ENCODE measurements at places on chromosomes 2 and 18.

DNA sequence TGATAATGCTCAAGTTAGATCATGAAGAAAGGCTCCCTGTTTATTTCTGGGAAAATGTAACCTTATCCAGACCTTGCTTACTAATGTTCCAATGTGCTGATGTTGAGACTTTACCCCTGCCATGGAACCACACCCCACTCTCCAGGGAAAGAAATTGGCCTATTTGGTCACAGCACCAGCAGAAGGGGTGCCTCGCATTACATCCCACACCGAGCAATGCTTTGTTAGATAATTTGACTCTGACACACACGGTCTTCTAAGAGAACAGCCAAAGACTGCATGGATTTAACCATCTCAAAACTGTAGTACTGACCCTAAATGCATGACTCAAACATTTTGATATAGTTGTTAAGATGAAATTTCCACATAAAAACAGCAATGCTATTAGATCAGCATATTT is 152.1 kb upstream of the CCDC150 start:
- DNase-seq, result no peak

- no peak for DNase-seq
These were observed 318.6 kb upstream of the NT5C1B start for GRCh38 chr2:18907937-18908336.

DNA sequence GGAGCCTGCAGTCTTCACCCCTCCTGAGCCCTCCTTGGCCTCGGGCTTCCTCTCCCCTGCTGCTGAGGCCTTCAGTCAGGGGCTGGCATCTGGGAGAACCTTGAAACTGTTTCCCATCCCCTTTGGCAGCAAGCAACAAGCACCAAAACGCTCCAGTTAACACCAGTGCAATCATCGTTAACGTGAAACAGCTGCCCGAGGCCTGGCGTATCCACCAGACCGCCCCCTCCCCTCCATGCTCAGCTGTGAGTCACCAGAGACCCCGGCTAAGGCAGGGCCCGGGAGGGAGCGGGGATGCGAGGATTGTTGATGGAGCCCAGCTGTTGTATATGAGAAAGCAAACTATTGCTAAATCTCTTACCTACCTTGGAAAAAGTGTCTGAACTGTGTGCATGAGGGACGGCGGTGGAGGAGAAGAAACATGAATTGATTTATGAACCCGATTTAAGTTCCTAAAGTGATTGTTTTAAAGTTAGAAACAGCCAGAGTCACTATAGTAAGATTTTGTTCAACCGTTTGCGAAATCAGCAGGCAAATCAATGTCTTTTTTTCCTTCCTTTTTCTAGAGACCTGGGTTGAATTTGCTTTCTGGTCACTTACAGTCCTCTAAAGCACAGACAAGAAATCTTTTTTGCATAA is 5.2 kb downstream of the ZFP36L2 start:
- peak; percentile 45 for DNase-seq

DNA sequence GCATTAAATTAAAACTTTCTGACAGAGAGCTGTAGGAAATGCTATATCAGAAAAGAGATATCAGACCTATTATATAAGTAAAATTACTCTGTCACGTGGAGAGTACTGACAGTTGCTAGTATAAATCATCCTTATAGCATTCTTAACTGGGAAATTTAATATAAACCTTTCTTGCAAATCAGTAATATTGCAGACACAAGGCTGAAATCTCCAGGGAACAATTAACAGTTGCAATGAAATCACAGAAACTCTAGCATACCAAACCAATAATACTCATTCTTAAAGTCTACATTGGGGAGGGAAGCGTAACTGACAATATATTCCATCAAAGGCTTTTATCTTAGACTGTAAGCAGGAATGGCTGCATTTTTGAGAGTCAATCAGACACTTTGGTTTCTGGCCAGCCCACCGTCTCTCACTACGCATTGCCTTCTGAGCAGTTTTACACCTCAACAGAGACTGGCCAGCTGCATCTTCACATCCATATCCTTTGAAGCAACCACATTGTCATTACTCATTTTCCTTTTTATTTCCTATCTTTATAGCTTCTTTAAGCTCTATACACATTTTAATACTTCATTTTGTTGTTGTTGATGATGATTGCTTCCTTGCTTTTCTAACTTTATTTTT is 536.0 kb upstream of the CDH2 start:
- DNase-seq, result no peak

GRCh38 chr2:238743243-238744065 is 104.4 kb upstream of the TWIST2 start:
- DNase-seq, result no peak

GRCh38 chr2:118055512-118056164 is 32.6 kb upstream of the INSIG2 start:
- DNase-seq, result no peak

DNA sequence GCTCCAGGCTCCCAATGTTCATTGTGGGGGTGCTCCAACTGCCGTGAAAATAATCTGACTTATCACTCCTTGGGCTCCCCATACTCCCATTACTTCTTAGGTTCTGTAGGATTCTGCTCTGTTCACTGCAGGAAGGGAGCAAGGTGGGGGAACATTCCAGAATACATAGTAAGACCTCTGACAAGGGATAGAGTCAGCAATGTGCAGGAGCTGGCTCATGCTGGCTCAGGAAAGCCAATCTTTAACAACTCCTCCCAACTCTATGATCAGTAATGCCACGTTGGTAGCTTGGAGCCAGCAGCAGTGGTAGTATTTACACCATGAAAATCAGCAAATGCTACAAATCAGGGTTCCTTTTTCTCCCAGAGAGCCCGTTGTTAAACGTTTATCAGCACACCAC is 44.4 kb downstream of the FECH start:
- DNase-seq, result no peak

GRCh38 chr2:147273628-147274027 is 571.2 kb upstream of the ACVR2A start:
- no peak for DNase-seq

- DNase-seq, result no peak
These were observed 36.2 kb downstream of the CHRNA1 start for GRCh38 chr2:174728096-174728495.

DNA sequence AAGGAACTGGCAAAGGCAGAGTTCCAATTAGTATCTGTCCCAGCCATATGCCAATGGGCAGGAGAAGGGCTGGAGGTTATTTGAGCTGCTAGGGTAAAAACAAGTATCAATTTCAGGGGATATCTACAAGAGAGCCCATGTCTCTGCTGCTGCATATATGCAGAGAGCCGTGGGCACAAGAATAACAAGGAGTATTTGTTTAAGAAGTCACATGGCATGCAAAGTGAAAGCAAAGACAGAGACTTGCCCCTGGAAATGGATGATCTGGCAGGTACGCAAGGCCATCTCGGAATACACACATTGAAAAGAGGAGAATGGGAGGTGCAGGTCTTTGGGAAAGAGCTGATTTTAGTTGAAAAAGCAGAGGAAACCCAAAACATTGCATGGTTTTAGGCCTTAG is 170.6 kb downstream of the EVA1A start:
- no peak for DNase-seq

- DNase-seq, result no peak
These were observed 127.7 kb upstream of the EPAS1 start for GRCh38 chr2:46169467-46169866.

- no peak for DNase-seq
These were observed 67.1 kb downstream of the PXDN start for GRCh38 chr2:1676913-1677820.

DNA sequence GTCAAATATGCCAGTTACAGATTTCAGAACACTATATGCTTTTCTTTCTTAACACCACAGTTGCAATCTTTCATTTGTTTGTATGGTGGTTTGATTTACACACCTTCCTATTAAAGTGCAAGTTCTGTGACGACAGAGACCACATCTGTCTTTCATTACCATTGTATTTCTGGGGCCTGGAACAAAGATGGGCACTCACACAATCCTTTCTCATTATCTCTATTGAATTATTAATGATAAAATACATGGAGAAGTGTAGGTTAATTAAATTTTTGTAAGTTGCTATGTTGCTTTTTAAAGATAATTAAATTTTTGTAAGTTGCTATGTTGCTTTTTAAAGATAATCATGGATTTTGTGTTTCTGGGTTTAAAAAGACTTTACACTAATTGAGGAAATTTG is 79.9 kb downstream of the KCTD18 start:
- no peak for DNase-seq

DNA sequence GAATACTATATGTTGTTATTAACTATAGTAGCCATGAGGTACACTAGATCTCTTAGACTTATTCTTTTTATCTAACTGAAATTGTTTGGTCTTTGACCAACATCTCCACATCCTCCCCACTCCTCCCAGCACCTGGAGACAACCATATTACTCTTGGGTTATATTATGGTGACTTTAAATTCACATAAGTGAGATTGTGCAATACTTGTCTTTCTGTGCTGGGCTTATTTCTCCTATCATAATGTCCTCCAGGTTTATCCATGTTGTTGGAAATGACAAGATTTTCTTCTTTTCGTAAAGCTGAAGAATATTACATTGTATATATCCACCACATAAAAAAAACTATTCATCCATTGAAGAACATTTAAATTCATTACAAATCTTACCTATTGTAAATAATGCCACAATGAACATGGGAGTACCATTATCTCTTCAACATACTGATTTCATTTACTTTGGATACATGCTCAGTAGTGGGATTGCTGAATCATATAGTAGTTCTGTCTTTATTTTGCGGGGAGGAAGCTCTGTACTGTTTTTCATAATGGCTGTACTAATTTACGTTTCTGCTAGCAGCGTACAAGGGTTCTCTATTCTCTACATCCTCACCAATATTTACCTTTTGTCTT is 159.2 kb upstream of the SCN7A start:
- DNase-seq, result no peak

DNA sequence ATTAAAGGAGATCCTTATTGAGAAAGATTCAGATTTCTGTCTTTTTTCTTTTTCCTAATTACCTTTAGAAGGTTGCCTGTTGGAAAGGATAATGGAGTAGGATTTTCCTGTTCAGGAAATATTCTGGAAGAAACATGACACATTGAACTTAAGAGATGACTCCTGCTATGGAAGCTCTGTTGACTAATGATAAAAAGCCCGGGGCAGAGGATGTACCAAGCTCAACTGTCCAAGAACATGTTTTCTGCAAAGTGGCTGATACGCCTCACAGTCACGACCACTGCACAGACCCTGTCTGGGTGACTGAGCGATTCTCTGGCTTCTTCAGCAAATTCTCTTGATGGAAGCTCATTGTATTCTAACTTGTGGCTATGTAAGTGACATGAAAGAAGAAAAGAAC is 86.2 kb upstream of the THOC1 start:
- no peak for DNase-seq

DNA sequence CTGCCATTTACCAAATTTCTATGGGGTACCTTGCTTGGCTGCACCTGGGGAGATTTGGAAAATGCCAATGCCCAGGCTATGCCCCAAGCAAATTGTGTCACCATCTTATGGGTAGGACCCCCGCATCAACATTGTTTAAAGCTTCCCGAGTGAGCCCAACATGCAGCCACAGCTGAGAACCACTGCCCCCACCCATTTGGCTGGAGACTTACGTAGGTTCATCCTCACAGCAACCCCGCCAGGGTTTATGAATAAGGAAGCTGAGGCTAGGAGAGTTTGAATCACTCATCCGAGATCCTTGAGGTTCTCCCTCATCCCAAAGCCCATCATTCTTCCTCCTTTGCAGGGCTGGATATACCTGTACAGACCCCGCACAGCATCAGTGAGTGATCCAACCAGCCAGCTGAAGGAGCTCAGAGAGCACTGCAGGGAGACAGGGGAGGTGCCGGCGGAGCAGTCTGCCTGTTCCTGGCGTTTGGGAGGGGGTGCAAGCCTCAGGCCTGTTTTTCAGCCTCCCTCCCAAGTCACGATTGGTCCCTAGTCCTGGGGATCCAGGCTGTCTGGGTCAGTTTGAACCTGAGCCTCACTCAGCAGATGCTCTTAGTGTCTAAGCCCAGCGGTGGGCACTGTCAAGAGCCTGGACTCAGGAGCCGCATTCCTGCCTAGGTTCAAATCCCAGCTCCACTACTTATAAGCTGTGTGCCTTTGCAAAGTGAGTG is 164.9 kb downstream of the SMAD7 start:
- DNase-seq, result no peak

DNA sequence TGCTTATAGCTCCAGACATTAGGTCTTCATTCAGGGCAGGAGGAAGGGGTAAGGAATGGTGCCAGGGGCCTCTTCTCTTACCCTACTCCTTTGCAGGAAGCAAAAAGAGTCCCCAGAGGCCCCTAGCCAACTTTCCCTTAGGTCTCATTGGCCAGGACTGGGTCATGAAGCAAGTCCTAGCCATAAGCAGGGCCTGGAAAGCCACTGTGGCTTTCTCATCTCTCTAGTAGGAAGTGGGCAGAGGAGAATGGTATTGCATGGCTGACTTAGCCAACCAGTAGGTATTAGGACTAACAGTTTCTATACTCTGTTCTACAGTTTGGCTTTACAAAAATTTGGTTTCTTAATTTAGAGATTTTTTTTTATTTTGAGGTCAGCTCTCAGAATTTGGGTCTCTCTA is 4.8 kb downstream of the FAM228A start:
- DNase-seq, result no peak

DNA sequence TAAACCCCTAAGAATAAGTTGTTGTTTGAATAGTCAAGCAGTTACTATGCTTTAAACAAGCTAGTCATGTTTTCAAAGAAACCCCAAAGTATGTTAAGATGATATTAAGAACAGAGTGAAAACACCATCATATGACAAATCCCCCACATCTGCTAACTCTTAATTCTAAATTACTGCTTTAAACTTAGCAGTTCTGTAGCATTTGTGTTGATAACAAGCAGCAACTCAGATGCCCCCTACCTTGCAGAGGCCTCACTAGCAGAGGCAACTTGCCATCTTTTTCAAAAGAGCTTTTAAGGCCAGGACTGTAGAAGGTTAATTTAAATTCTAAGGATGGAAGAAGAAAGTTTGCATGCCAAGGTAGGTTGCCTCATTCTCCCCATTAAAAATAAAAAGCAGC is 376.2 kb downstream of the SETBP1 start:
- DNase-seq, result no peak

DNA sequence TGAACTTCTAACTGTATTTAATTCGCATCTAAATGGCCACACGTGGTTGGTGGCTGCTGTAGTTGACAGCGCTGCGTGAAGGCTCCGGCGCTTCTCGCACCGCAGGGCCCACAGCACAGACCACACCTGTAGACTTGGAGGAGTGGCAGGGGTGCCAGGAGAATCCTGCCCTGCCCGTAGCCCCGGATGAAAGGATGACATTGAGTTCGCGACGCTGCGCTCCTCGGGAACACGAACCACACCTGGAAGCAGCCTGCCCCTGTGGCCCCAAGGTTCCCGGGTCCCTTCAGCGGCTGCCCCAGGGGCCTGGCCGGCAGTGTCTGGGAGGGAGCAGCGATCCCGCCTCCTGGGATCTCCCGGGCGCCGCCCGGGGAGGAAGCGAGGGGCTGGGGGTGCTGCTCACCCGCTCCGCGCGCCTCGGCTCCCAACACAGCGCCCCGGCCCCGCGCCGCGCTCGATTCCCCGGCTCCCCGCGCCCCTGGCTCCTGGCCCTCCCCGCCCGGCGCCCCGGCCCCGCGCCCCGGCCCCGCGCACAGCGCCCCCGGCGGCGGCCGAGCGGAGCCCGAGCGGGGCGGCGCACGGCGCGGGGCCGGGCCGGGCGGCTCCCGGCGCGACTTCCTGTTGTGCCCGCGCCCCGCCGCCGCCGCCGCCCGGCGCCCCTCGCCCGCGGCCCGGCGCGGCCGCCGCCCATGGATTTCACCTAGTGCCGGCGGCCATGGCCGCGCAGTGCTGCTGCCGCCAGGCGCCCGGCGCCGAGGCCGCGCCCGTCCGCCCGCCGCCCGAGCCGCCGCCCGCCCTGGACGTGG is at the start of gene RNPEPL1:
Gene RNPEPL1, plus strand, starts transcription at position 613 of the 806 bp plus-strand sequence. Its CDS starts 103 bp downstream, at position 716.
- DNase-seq, result peak; percentile 65

Data from central memory CD4-positive, alpha-beta T cell (primary cell).